ENCODE measurements at places on chromosomes 13 and 19.

GRCh38 chr13:113405481-113406300, 41.8 kb upstream of the GRTP1 start:
- DNase-seq = no peak

DNA sequence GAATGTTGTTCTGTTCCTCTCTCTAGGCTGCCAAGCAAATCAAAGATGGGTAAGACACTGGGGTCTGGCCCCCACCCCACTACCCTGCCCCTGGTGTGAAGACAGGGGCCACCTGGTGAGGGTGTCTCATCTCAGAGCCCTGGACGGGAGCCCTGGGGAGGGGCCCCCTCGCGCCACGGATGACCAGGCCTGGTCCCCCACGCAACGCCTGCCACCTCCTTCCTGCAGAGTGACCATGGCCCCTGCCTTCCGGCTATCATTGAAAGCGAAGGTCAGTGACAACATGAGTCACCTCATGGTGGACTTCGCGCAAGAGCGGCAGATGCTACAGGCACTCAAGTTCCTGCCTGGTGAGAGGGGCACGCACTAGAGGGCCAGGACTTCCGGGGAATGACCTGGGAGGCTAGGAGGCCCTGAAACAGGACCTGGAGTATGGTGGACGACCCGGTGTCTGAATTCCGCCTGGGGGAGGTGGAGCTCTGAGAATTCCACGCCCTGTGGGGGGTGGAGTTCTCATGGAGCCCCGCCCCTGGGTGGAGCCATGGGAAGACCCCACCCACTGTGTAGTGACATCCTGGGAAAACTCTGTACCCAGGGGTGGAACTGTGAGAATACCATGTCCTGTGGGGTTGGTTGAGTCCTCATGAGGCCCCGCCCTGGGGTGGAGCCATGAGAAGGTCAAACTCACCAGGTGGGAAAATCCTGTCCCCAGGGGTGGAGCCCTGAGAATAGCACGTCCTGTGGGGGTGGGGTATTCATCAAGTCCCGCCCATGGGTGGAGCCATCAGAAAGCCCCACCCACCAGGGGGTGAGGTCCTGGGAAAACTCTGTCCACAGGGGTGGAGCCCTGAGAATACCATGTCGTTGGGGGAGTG, 6.1 kb downstream of the FSD1 start:
- DNase-seq = no peak

- DNase-seq = no peak
Observed at GRCh38 chr13:46307554-46307953, 79.5 kb downstream of the RUBCNL start.

GRCh38 chr13:97116754-97117153, 105.4 kb upstream of the MBNL2 start:
- no peak for DNase-seq

- DNase-seq = no peak
Observed at GRCh38 chr19:33938821-33939220, 142.2 kb downstream of the KCTD15 start.
